ENCODE measurements at places on chromosomes 5 and 9.

DNA sequence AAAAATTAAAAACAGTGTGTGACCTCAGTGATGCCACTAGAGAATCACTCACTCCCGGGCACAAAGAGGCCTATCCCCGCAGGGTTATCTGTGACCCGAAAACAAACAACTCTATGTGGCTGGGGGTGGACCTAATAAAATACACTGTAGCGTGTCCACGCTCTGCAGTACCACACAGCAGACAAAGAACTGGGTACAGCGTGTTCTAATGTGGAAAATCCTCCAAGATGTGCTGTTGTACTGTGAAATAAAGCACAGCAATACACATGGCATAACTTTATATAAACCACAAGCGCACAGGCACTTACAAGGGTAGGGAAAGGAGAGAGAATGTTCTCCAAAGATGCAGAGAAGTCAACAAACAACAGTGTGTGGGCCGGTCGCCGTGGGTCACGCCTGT lies 8.1 kb upstream of the SLC34A1 start:
- DNase-seq: no peak

GRCh38 chr9:35518225-35518821 lies 28.4 kb downstream of the RUSC2 start:
- no peak for DNase-seq

GRCh38 chr5:109921735-109922380 lies 232.1 kb downstream of the MAN2A1 start:
- DNase-seq: peak; percentile 70

DNA sequence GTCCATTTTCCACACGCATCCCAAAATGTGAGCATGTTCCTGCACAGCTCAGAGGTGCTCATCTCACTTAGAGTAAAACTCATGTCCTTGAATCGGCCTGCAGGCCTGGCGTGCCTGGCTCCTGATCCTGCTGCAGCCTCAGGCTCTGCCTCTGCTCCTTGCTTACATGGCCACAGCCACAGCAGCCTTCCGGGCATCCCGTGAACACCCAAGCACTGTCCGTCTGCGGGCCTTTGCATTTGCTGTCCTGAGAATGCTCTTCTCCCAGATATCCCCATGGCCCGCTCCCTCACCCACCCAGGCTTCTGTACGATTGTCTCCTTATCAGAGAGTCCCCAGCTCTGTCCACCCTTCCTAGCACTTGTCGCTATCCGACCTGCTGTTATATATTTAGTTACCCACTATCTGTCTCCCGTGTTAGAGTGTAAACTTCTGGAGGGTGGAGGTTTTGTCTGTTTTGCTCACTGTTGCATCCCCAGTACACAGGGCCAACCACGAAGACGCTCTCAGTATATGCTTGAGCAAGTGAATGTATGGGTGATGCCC lies 21.9 kb downstream of the FGF18 start:
- DNase-seq: no peak

DNA sequence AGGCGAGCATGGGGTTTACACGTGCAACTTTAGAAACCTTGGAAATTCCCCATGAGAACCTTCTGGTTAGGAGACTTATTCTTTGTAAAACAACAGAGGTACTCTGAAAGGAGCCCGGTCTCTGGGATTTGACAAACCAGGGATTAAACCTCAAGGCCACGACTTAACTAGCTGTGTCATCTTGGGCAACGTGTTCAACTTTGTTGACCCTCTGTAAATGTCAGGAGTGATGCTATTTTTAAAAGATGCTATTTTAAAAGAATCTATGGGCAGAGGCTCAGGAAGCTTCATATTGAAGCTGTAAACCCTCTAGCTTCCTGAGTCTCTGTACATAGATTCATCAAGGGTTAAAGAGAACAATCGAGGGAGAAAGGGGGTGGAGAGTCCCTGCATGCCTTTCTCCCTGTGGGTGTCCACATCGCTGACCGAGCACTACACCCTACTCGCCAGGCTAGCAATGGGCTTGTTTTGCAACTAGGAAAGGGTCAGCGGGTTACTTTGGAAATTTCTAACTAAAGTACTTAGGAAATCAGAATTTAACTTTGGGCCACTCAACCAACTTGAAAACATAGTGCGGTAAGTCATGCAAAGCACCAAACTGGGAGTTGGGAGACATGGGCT lies 2.1 kb downstream of the SLC36A2 start:
- no peak for DNase-seq

All from CD4-positive, alpha-beta memory T cell (primary cell).